ENCODE measurements at places on chromosomes 5 and 9.

- DNase-seq, result no peak
Measured at GRCh38 chr5:151150471-151151262, 6.9 kb downstream of the ANXA6 start.

- DNase-seq, result no peak
Measured at GRCh38 chr5:93300945-93301344, 280.1 kb downstream of the NR2F1-AS1 start.

DNA sequence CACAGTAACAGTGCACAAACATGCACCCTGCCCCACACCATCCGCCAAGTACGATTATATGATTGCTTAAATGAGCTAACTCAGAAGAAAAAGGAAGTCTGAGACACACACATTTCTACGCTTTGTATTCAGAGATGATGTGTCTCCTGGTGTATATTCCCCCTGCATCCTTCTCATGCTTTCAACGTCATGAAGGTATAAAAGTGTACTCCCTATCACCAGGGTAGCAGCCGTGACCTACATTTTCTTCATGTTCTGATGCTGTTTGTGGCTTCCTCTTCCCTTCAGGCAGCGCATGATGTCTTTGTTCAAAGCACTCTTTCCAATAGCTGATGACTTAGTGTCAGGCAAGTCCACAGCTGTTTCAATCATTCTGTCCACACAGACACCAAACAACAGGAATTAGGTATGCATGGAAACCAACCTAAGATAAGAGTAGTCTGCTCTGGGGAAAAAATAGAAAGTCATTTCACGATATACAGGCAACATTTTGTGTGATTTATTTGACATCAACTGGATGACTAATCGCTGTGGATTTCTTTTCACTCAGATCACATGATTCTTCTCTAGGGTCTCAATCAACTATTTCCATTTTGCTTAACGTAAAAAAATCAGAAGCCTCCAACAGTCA lies 269.4 kb upstream of the PTGER4 start:
- no peak for DNase-seq

GRCh38 chr9:127139071-127139731 lies 16.8 kb upstream of the ANGPTL2 start:
- DNase-seq, result no peak

- DNase-seq, result peak; percentile 77
Measured at GRCh38 chr9:130107234-130107861, 53.6 kb downstream of the GPR107 start.

DNA sequence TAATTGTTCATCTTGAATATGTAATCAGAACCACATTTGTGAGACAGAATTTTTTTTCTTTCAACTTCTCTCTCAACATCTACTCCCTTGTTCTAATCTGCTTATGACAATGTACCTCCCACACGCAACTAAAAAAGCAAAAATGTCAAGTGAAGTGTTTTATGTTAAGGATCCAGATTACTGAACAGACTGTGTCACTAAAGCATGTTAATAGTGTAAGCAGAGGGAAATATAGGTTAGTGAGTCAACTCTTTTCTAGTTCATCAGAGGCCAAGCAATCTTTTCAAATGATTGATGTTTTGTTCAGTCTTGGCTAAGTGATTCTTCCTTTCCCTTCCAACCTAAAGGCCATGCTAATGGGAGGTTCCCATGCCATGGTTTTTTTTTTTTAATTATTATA lies 34.7 kb upstream of the IDNK start:
- no peak for DNase-seq

- no peak for DNase-seq
Measured at GRCh38 chr5:5481206-5481605, 58.7 kb downstream of the ICE1 start.

- DNase-seq, result no peak
Measured at GRCh38 chr9:4860383-4860782, 67.6 kb downstream of the RCL1 start.

DNA sequence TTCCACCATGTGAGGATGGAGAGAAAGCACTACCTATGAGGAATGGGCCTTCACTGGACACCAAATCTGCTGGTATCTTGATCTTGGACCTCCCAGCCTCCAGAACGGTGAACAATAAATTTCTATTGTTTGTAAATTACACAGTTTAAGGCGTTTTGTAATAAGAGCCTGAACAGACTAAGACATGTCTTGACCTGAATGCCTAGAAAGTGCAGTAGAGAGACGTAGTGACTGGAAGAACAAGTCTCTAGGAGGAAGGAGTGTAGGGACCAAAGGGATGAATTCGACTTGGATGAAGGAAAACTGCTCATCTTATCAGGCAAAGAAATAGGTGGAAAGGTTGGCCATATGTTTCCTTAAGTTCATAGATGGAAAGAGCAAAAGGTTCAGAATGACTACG lies 309.8 kb upstream of the RGMB start:
- DNase-seq, result no peak

DNA sequence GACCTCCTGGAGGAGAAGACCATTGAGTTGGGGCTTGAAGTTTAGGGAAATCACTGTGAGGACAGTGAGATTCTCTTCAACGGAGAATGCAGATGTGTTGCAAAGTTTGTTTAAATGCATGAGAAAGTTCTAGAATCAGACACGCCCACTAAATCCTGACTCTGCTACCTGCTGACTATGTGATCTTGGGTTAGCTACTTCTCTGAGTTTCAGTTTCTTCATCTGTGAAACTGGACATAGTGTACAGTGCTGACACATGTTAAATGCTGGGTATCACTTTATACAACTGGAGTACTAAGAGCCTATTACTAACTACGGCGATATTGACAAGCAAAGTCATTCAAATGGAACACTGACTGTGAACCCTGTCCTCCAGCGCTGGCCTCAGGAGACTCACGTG lies 255.5 kb downstream of the HSPA4 start:
- DNase-seq, result no peak

DNA sequence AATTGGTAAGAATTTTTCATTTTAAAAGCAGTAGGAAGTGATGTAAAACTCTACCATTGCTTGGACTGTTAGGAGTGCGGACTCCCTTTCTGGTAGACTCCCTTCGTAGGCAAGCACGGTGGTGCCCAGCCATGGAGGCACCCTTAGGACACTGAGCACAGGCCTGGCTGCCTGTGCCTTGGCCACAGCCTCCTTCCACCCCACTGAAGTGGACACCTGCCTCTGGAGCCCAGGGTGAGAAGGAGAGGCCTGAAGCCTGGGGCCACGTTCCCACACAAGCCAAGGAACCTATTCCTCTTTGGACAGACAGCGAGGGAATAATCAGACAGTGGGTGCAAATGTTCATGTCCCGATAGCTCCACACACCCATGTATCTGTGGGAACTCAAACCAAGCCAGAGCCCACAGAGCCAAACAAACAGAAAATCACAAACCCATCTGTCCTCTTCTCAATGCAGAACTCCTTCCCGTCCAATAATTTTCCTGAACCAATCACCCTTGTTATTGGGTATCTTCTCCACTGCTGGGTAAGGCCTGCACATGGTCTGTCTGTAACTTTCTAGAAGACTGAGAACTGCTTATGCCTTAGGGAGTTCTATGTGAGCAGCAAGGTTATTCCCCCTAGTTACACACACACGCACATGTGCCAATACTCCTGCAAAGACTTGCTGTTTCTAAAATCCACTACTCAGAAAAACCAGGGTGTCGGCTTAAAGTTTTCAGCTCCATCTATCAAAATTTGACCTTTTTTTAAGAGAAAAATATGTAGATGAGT lies 45.2 kb downstream of the UBE2QL1 start:
- DNase-seq, result no peak

- no peak for DNase-seq
Measured at GRCh38 chr9:5478206-5478605, 27.9 kb downstream of the CD274 start.

DNA sequence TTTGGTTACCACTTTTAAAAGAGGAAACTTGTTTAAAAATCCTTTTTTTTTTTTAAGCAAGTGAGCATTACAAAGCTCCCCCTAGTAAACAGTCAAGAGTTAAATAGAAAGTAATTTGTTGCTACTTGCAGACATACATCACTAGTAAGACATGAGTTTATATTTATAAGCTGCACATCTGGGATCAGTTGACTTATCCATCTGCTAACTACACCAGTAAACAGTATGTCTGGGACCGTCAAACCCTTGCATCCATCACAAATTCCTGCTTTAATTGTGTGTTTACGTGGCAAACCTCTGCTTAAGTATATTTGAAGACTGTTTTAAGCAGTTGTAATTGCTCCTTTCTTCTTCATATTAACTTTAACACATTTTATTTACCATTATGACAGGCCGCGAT lies 146.8 kb downstream of the EBF1 start:
- DNase-seq, result no peak

GRCh38 chr5:89710006-89710405 lies 699.5 kb downstream of the CETN3 start:
- DNase-seq, result no peak

- DNase-seq, result peak; percentile 97
Measured at GRCh38 chr5:140174465-140175366, at the start of gene CYSTM1. Gene CYSTM1 (plus strand): TSS chr5:140175188. CDS start chr5:140194466, 19,278 bp downstream.

- DNase-seq, result no peak
Measured at GRCh38 chr5:55608595-55609349, 74.0 kb upstream of the PLPP1 start.

- no peak for DNase-seq
Measured at GRCh38 chr9:70590315-70590677, 175.8 kb upstream of the KLF9 start.

DNA sequence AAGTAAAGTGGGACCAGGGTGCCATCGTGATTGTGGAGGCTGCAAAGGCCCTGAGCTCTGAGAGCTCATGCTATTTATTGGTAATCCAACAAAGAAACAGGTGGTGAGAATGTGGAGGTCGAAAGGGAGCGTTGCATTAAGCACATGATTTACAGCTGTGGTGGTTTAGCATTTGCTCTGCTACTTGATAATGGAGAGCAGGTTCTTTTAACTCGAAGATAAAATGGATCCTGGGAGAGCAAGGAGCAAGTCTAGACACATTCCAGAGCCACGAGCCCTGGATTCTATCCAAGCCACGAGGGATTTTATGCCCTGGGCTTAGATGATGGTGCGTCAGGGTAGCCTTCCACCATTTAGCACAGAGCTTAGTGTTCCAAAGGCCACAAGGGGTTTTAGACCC lies 1710.1 kb upstream of the CDH9 start:
- DNase-seq, result no peak

GRCh38 chr5:164098531-164098930 lies 593.1 kb downstream of the MAT2B start:
- no peak for DNase-seq

GRCh38 chr5:10201223-10201868 lies 48.3 kb downstream of the ATPSCKMT start:
- DNase-seq, result no peak

- DNase-seq, result no peak
Measured at GRCh38 chr5:32814141-32814540, 103.0 kb downstream of the NPR3 start.

DNA sequence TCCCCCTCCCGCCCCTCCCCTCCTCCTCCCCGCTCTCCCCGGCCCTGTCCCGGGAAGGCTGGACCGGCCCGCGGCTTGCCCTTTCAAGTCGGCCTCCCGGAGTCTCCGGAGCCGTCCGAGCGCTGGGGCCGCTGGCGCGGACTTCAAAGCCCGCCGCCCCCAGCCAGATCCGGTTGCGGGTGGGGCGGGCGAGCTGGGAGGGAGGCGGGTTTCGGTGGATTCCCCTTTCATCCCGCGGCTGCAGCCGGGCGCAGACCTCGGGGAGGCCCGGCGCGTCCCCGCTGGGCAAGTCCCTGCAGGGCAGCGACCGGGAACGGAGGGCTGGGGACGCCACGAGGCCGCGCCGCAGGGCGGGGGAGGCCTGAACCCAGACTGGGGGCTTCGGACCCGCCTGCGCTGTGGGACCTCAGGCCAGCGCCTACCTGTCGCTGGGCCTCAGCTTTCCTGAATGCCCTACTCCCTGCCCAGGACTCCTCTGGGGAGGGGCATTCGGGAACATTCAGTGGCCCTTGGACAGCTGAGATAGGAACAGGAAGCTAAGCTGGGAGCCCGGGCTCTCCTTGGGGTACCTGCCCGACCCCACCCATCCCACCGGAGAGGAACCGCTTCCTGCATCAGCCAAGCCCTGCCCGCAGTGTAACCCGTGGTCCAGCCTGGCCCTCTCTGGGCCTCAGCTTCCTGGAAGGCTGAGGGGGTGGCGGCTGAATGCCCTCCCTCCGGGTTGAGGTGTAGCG lies 23.4 kb downstream of the C9orf50 start:
- DNase-seq, result no peak

GRCh38 chr5:9545992-9546851 lies at the start of gene SEMA5A:
Gene SEMA5A (minus strand): TSS chr5:9546075. CDS start chr5:9379946, 166,129 bp downstream.
- no peak for DNase-seq

DNA sequence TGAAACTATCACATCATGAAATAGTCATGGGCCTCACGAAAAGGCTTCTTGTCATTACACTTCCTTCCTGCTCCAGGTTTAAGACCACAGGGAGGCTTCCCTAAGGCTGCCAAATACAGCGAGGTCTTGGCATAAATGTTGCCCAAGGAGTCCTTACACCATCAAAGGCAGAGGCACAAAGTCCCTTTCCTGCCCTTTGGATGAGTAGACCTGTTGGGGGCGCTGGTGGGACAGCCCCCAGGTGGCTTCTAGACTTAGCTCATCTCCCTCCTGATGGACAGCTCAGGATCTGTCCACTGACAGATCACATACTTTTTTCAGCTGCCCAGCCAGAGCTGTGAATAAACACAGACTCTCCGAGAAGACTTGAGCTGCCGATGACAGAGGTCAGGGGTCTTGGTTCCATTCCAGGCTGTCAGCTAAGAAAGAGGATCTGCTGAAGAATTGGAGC lies 15.5 kb upstream of the MEGF9 start:
- no peak for DNase-seq

GRCh38 chr9:87516926-87517290 lies 19.2 kb downstream of the DAPK1 start:
- DNase-seq, result no peak

DNA sequence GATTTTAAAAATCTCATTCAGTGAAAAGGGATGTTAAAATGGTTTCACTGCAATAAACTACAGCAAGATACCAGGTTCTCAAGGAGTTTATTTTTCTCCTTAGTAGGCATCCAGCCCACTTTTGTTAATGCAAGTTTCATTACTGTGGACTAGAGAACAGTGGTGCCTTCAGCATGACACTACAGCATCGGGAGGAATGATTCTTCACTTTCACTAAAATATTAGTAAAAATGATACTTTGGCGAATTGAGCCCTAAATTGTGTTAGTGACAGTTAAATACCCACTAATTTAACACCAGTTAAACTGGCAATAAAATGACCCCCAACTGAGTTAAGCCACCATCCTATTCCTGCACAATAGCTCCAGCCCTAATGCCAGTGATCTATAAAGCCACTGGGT lies 152.2 kb upstream of the MPDZ start:
- no peak for DNase-seq

- DNase-seq, result peak; percentile 36
Measured at GRCh38 chr9:83620841-83621636, 1.9 kb upstream of the IDNK start.

DNA sequence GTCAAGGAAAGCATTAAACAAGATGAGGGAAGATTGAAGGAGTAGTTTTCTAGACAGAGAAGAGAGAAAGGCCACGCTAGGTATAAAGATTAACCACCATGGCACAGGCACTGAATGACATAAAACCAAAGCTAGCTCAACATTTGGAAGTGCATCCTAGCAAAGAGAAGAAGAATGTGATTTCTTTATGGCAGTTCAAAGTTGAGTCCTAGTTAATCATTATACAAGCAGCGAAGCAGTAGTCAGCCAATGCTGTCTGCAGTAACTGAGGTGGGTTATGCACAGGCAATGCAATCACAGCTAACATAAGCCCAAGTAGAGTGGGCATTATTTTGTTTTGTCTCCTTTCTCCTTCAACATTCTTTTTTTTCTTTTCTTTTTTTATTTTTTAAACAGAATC lies 24.0 kb upstream of the ANKRD31 start:
- DNase-seq, result no peak

All from stimulated activated CD4-positive, alpha-beta T cell treated with anti-CD3 and anti-CD28 coated beads, Interleukin-1b, Interleukin-23, amount 100 ng/mL, for 4 hours (primary cell).